ENCODE measurements at places on chromosomes 3 and 15.

DNA sequence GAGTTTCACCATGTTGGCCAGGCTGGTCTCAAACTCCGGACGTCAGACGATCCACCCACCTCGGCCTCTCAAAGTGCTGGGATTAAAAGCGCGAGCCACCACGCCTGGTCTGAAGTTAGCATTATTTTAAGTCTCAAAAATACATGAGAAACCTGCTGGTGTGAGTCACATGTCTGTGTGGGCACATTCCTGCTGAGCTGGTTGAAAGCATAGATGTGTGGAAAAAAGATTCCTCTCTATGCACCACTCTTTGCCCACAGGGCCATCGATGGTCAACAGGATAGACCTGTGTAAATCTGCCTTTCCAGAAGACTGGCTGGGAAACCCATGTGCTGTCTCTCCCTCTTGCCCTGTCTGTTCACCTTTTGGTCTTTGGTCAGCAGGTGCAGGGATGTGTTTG lies 63.5 kb downstream of the CHRD start:
- DNase-seq: no peak

GRCh38 chr3:129855832-129856419 lies 37.6 kb downstream of the TMCC1 start:
- DNase-seq: no peak

GRCh38 chr3:29284497-29284896 lies 3.6 kb downstream of the RBMS3 start:
- DNase-seq: no peak

GRCh38 chr15:63506537-63507035 lies 2.2 kb downstream of the USP3 start:
- DNase-seq: no peak

DNA sequence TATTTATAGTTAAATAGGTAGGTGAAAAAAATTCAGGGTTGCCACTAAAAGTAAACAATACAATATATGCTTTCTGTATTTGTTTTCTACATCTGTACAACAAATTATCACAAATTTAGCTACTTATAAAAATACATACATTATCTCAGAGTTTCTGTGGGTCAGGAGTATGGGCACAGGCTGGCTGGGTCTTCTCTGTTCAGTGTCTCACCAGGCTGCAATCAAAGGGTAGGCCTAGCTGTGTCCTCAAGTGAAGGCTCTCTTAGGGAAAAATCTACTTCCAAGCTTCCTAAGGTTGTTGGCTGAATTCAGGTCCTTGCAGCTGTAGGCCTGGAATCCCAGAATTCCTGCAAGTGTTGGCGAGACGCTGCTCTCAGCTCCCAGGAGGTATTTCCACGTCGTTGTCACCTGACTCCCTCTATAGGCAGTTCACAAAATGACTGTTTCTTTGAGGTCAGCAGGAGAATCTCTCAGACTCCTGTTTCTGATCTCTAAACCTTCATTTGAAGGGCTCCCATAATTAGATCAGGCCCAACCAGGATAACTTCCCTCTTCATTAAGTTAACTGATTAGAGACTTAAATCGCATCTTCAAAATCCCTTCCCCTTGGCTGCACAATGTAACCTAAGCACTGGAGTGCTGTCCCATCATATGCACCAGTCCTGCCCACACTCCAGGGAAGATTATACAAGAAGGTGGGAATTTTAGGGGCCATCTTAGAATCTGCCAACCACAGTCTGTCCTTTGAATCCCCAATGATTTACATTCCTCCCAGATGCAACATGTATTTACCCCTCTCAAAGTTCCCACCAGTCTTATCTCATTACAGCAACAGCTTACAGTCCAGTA lies 296.6 kb downstream of the SUCLG2 start:
- DNase-seq: peak; percentile 28

GRCh38 chr3:168071591-168072322 lies 24.0 kb downstream of the GOLIM4 start:
- DNase-seq: no peak

DNA sequence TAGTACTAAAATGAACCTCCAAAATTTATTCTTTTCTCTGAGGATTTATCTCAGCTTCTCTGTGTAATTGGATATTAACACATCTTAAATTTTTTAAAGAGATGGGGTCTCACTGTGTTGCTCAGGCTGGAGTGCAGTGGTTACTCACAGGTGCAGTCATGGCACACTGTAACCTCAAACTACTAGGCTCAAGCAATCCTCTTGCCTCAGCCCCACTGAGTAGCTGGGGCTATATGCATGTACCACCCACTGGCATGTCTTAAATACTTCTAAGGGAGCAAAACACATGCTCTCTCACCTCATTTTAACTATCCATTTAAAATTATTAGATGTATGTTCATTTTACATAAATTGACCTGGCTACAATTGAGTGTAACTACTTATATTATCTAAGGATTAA lies 11.3 kb upstream of the TMEM87A start:
- DNase-seq: no peak

- no peak for DNase-seq
Measured at GRCh38 chr15:85625856-85626255, 168.9 kb downstream of the KLHL25 start.

- DNase-seq: peak; percentile 79
Measured at GRCh38 chr15:91022075-91022831, at the start of gene VPS33B. TSS of gene VPS33B (minus strand) at chr15:91022594. CDS start at chr15:91022249, 345 bp downstream.

- DNase-seq: no peak
Measured at GRCh38 chr3:146625186-146625775, 20.1 kb upstream of the PLSCR5 start.

- peak; percentile 61 for DNase-seq
Measured at GRCh38 chr3:111667621-111668239, 72.6 kb upstream of the ZBED2 start.

DNA sequence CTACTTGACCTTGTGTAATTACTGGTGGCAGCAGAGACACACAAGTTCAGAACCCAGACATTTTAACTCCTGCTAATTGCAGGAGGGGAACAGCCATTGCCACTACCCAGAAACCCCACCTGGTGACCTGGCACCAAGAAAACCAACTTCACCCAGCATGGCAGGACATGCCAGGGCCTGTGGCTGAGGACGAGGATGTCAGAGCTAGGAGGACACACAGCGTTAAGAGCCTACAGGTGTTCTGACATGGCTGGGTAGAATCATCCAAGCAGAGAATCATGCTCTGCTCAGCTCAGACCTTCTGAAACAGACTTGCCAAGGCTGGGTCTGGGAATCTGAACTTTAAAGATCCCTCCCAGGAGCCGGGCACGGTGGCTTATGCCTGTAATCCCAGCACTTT lies 11.7 kb upstream of the SPATA12 start:
- DNase-seq: no peak

DNA sequence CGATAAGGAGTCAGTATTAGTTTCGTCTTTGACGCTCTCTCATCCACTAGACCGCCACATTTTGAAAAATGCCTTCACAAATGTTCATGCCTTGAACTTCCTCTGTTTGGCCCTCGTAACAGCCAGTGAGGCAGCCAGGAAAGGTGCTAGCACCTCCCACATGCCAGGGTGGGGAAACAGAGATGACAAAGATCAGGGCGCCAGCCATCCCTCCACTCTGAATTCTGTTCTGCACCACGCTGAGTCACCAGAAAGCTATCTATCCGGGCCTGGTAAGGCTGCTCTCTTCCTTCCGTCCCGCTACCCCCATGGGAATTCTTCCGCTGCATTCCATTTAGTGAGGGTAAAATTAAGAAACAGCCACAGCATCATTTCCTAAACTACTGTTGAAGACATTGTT lies 31.3 kb upstream of the BCL2L10 start:
- no peak for DNase-seq

- no peak for DNase-seq
Measured at GRCh38 chr15:101063891-101064794, 145.0 kb downstream of the LRRK1 start.

DNA sequence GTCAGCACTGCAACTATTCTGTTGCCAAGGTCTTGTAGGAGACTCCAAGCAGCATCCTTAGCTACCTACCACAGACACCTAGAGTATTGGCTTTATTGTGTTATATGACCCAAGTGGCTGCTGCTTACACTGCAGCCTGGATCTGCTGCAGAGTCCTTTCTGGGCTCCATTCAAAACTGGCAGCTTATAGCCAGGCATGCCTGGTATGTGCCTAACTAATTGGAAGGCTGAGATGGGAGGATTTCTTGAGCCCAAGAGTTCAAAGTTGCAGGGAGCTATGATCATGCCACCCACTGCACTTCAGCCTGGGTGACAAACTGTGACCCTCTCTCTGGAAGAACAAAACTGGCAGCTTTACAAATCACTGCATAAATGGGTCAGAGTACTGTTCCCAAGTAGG lies 8.6 kb downstream of the NDUFB4 start:
- DNase-seq: no peak

GRCh38 chr3:123258811-123259420 lies 57.2 kb downstream of the SEC22A start:
- DNase-seq: no peak

DNA sequence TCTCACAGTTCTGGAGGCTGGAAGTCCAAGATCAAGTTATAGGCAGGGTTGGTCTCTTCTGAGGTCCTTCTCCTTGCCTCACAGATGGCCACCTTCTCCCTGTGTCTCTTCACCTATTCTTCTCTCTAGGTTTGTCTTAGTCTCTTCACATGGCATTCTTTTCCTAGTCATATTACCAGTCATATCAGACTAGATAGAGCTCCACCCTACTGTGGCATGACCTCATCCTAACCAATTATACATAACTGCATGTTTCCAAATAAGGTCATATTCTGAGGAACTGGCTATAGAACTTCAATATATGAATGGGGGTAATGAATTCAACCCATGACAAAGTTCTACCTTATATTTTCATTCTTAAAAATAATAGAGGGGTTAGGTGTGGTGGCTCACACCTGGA lies 196.4 kb upstream of the UBE3A start:
- DNase-seq: no peak

- DNase-seq: no peak
Measured at GRCh38 chr3:81716870-81717509, 44.5 kb downstream of the GBE1 start.

GRCh38 chr15:89090791-89091626 lies 2.8 kb downstream of the ABHD2 start:
- no peak for DNase-seq

DNA sequence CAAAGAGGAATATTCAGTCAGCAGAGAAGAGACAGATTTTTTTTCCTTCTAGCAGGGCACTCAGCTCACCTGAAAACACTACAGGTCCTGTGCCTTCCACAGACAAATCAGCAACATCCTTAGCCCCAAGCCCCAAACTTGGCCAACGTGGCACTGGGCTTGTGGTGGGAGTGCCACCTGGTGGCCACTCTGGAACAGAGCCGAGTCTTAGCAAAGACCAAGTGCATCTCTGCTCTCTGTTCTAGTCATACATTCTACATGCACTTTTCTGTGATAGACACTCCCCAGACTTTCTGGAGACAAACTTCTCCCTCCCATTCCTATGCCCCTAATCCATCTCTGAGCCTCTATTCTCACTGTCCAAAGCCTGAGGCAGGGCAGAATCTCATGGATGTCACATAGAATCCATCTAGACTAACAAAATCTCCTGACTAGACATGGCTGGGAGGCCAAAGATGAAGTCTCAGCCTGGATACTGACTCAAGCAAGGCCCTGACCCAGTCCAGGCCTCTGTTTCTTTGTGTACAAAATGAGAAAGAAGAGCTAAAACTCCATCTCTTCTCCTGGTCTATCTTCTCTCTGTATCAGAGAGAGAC lies 5.1 kb upstream of the SEMA7A start:
- peak; percentile 83 for DNase-seq

- no peak for DNase-seq
Measured at GRCh38 chr15:94747510-94747909, 516.1 kb downstream of the MCTP2 start.

- no peak for DNase-seq
Measured at GRCh38 chr15:23416349-23417276, 30.4 kb downstream of the GOLGA6L2 start.

- no peak for DNase-seq
Measured at GRCh38 chr15:39704235-39704634, 78.4 kb downstream of the FSIP1 start.

GRCh38 chr3:46085421-46086082 lies 58.3 kb upstream of the XCR1 start:
- DNase-seq: no peak
